ENCODE measurements at places on chromosomes 1 and 21.

DNA sequence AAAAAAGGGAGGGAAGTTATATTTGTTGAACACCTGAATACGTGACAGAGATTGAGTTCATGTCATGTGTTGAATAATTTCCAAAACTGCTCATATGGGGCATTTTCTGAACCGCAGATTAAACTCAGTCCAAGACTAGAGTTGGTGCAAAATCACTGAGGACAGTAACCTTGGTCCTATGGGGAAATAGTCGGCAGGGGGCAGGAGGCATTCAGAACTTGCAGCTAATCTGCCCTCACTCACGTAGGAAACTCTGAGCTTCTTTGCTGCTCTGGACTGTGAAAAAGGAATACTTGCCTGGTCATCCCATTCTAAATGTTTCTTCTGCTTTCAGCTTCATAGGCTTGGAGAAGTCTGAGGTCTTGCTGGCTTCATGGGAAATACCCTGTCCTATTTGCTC is 228.3 kb upstream of the ZP4 start:
- no peak for DNase-seq

GRCh38 chr1:109523706-109524105 is 14.2 kb upstream of the AMIGO1 start:
- no peak for DNase-seq

GRCh38 chr1:212920246-212920645 is 30.1 kb upstream of the VASH2 start:
- no peak for DNase-seq

- DNase-seq, result no peak
Observed at GRCh38 chr1:117113199-117113598, 8.3 kb downstream of the TRIM45 start.

- peak; percentile 13 for DNase-seq
Observed at GRCh38 chr1:12276225-12276624, 46.4 kb downstream of the VPS13D start.

- no peak for DNase-seq
Observed at GRCh38 chr1:1067860-1068516, 6.1 kb downstream of the RNF223 start.

DNA sequence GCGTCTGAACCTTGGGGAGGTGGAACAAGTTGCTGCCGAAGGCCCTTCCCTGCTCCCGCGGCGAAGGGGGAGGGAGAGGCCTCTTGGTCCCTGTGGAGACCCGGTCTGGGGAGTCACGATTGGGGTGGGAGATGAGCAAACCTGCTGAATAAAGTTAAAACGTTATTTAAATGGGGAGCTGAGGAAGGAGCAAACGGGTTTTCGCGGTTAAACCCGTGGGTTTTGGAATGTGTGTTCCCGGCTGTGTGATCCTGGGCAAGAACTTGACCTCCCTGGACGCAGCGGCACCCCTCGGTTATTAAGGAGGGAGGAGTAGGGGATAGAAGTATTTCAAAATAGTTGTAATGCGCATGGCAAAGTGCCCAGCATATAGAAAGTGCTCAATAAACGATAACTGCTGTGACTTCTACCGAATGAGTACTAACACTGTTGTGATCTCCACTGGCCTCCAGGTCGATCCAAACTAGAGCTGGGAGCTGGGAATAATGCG is 3.4 kb downstream of the FAM110D start:
- DNase-seq, result no peak

DNA sequence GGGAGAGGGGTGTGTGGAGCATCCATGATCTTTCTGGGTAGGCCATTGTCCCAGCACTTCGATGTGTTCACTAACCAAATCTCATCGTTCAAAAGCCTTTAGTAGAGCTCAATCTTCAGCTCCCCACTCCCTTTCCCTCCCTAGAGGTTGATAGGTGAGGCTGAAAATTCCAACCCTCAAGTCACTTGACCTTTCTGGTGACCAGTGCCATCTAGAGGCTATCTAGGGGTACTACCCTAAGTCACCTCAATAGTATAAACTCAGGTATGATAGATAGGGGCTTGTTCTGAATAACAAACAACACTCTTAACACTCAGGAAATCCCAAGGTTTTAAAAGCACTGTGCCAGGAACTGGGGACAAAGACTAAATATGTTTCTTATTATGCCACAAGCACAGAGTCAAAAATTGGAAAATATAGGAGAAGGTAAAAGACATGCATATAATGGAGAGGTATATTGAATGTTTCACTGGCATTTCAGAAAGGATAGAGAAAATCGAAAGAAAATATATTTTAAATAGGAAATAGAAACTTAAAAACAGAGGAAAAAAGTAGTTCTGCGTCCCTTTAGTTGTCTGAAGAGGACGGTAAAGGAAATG is 42.9 kb upstream of the CD53 start:
- DNase-seq, result no peak

- no peak for DNase-seq
Observed at GRCh38 chr1:3016641-3017439, 4.4 kb upstream of the ACTRT2 start.

- DNase-seq, result no peak
Observed at GRCh38 chr1:238205045-238205662, 314.4 kb upstream of the ZP4 start.

DNA sequence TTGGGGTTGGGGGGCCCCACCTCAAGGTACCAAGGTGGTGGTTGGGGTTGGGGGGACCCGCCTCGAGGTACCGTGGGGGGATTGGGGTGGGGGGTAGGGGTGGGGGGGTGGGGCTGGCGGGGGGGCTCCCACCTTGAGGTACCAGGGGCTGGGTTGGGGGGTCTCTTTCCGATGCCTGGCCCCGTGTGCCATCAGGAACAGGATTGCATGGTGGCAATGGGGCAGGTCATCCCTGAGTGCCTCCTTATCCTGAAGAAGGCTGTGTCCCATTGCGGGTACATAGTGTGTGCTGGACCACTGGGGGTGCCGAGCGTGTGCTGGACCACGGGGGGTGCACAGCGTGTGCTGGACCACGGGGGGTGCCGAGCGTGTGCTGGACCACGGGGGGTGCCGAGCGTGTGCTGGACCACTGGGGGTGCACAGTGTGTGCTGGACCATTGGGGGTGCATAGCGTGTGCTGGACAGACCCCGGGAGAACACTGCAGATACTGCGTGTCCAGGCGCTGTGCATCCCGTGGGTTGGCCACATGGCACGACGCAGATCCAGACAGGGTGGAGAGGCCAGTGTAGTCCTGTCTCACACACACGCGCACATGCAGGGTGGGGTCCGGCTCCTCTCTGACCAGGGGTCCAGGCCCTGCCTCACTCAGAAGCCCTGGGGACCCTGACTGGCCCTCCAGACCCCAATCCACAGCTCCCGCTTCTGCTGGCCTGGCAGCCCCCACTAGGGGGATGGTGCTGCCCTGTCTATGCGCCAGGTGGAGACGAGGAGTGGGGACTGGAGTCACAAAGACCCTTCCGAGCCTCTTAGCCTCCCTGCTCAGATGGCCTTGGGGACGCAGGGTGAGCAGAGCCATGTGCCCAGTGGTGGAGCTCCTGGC is 4.2 kb downstream of the SCNN1D start:
- no peak for DNase-seq

DNA sequence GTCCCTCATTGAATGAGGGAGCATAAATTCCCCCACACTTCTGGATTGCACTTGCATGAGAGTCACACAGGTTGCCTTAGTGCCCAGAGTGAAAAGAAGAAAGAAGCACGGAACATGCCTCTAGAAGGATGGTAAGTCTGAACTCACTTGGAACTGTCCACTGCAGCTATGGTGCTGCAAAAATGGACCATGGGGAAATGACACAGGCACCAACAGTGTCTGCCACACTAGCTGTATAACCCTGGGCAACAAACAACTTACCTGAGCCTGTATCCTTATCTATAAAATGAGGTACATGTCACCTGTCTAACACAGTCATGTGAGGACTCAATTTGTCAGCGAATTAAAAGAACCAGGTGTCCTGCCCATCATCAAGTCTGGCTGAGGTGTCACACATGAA is 50.7 kb downstream of the PALMD start:
- no peak for DNase-seq

DNA sequence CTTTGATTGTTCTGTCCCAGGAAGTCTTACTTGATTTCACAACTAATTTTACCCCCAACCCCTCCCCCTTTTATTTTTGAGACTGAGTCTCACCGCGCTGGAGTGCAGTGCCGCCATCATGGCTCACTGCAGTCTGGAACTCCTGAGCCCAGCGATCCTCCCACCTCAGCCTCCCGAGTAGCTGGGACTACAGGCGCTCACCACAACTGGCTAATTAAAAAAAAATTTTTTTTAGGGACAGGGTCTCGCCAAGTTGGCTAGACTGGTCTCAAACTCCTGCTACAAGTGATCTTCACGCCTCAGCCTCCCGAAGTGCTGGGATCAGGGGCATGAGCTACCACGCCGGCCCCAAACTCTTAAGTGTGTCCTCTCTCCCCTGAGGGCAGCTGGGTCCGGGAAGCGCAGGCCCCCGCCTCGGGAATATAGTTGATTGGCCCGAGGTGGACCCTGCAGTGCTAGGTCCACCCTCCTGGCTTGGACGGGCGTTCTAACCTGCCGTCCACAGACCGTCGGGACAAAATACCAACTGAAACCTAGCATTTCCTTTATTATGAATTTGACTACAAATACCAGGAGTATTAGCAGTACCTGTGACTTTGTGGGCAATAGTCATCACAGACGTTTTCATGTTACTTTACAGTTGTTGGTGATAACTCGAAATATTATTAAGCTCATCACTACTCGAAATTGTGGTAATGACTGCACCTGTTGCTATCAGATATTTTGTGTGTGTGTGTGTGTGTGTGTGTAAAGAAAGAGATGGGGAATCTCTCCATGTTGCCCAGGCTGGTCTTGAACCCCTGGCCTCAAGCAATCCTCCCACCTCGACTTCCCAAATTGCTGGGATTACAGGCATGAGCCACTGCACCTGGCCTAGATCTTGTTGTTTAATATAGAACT is 642 bp upstream of the PARP1 start:
- no peak for DNase-seq

DNA sequence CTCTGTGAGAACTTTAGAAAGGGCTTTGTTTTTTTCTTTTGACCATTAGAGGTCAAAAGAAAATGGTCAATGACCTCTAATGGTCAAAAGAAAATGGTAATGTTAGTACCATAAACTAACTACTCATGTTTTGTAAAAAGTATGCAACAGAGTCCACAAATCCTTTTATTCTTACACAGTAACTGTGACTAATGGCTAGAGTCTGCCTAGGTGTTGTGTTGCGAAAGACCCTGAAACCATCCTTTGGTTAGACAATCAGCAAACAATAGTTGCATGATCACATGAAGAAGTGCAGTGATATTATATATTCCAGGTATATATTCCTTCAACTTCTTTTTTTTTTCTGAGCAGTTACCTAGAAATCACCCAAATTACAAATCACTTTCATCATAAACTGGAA is 40.9 kb downstream of the NEGR1 start:
- DNase-seq, result no peak

- DNase-seq, result no peak
Observed at GRCh38 chr1:18849261-18849711, 10.2 kb downstream of the TAS1R2 start.
